ENCODE measurements at places on chromosomes 1 and 21.

- no peak for DNase-seq
Observed at GRCh38 chr1:176791906-176792305, 328.9 kb downstream of the PAPPA2 start.

GRCh38 chr1:7278827-7279765, 492.0 kb upstream of the VAMP3 start:
- no peak for DNase-seq

- peak; percentile 47 for DNase-seq
Observed at GRCh38 chr1:221478050-221478949, 263.6 kb downstream of the DUSP10 start.

DNA sequence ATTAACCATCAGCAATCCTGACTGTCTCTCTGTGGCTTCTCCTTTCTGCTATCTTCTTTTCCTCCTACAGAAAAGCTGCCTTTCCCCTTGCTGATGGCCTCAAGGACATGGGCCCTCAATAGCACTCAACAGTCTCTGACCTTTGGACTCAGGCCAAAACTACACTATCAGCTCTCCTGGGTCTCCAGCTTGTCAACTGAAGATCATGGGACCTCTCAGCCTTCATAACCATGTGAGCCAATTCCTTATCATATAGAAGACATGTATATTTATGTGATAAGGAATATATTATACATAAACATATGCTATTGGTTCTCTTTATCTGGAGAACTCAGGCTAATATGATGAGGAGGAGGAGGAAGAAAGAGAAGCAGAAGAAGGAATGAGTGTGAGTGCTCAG, 91.8 kb upstream of the GJB5 start:
- DNase-seq: no peak

GRCh38 chr1:196577386-196577785, 30.9 kb downstream of the KCNT2 start:
- DNase-seq: no peak
